ENCODE measurements at places on chromosomes 16 and 17. TPM values are rescaled to one million over a fixed set of nuclear protein-coding genes. Genes with fewer than 3 reads are reported as not detected.

Gene GAS2L2
- total RNA-seq: not detected

Gene LRRC59
- total RNA-seq: 191 TPM

Gene CCL7
- total RNA-seq: not detected

Gene ASGR1
- 0.43 TPM for total RNA-seq

Gene MYH3
- 0.43 TPM for total RNA-seq

Gene KRT24
- total RNA-seq: not detected

Gene OGFOD1
- 65.6 TPM for total RNA-seq

Gene ASPHD1
- total RNA-seq: 7.8 TPM

Gene CYBA
- total RNA-seq: 167 TPM

Gene GNG13
- total RNA-seq: not detected

DNA sequence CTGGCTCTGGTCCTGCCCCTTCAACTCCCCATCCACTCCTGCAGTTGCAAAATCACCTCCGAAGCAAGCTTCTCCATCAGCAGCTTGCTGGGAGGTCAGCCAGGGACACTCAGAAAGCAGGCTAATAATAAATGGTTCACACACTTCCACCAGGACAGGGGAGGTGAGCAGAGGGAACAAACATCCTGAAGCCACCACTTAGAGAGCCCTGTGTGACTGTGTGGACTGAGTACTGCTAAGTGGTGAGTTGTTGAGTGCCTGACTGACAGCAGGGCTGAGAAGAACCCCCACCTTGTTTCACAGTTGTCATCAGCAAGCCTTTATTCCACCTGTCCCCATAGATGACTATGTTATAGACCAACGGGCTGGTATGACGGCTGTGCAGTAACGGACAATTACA is 213.9 kb downstream of the CBLN1 start:
- no peak for DNase-seq

- peak; percentile 32 for DNase-seq
Observed at GRCh38 chr16:58024486-58025350, 836 bp upstream of the MMP15 start.

DNA sequence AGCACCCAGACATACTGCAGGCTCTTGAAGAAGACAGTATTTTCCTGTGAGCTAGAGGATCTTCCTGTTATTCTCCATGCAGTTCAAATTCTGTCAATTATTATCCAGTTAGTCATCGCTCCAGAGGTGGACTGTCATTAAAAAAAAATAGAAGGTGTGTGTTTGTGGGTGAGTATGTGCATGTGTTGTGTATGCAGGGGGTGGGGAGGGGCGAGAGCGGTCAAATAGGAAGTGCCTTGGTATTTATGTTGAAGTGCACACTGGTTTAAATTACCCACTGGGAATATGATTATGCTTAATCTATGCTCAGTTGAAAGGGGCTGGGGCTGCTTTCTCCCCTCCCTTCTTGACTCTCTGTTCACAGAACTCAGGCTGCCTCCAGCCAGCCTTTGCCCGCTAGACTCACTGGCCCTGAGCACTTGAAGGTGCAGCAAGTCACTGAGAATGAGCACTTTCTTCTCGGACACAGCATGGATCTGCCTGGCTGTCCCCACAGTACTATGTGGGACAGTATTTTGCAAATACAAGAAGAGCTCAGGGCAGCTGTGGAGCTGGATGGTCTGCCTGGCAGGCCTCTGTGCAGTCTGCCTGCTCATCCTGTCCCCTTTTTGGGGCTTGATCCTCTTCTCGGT is at the start of gene HSD17B2:
TSS of gene HSD17B2 (plus strand) at position 273 of the 632 bp plus-strand sequence. CDS start at position 445, 172 bp downstream.
- peak; percentile 79 for DNase-seq

GRCh38 chr17:74840989-74841666 is 18.6 kb downstream of the GRIN2C start:
- DNase-seq: peak; percentile 43

- DNase-seq: peak; percentile 52
Observed at GRCh38 chr17:83174362-83175118, 95.1 kb downstream of the METRNL start.

GRCh38 chr16:74046524-74046923 is 250.1 kb upstream of the PSMD7 start:
- no peak for DNase-seq

DNA sequence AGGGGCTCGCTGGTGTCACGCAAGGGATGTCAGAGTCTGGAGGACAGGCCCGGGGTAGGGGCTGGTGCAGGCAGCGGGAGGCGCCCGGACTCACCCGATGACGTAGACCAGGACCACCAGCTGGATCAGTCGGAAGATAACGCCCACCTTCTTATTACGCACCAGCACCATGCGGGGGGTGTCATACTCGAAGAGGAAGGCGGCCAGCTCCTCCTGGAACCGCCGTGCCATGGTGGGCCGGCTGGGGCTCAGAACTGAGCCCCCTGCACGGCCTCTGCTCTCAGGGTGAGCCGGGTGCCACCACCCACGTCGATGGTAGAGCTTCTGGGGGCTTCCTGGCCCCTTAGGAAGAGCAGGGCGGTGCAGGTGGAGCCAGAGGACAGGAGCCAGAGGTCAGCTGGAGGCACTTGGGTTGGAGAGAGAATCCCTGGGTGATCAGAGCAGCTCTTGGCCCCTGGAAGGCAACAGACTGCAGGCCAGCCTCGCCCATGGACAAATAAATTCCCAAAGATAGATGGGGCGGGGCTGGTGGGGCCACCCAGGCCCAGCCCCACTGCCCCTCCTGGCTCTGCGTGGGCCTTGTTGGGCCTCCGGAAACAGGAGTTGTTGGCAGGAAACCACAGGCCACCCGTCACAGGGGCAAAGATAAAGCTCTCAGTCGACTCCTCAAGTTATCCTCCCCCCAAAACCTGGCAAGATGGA is at the start of gene P2RX1:
TSS of gene P2RX1 (minus strand) at position 471 of the 702 bp plus-strand sequence. CDS start at position 231, 240 bp downstream.
- DNase-seq: peak; percentile 71

DNA sequence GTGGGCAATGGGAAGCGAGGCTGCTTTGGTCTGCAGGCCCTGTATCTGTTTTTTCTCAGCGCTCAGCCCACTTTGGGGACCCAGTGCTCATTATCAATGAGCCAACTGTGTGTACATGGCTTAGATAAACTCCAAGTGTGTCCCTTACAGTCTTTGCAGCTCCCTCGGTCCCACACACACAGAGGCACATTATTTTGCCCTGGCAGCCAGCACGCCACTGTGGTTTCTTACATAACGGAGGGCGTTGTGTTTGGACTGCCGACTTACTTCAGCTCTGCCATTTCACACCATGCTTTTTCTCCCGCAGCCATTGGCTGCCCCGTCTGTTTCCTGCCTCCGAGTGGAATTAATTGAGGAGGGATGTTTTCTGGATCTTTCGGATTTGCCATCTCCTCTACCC is 56.5 kb upstream of the CLEC18A start:
- no peak for DNase-seq

GRCh38 chr16:3740934-3741333 is 23.6 kb upstream of the TRAP1 start:
- DNase-seq: no peak

- no peak for DNase-seq
Observed at GRCh38 chr16:12150600-12150999, 174.1 kb downstream of the SNX29 start.

- peak; percentile 40 for DNase-seq
Observed at GRCh38 chr16:81035975-81036750, 521 bp downstream of the ATMIN start.

GRCh38 chr17:75242461-75243042 is 18.9 kb downstream of the GGA3 start:
- DNase-seq: no peak

GRCh38 chr17:62562656-62563055 is 64.8 kb upstream of the MRC2 start:
- DNase-seq: peak; percentile 71

- DNase-seq: no peak
Observed at GRCh38 chr16:68429076-68429854, 19.0 kb downstream of the SMPD3 start.

DNA sequence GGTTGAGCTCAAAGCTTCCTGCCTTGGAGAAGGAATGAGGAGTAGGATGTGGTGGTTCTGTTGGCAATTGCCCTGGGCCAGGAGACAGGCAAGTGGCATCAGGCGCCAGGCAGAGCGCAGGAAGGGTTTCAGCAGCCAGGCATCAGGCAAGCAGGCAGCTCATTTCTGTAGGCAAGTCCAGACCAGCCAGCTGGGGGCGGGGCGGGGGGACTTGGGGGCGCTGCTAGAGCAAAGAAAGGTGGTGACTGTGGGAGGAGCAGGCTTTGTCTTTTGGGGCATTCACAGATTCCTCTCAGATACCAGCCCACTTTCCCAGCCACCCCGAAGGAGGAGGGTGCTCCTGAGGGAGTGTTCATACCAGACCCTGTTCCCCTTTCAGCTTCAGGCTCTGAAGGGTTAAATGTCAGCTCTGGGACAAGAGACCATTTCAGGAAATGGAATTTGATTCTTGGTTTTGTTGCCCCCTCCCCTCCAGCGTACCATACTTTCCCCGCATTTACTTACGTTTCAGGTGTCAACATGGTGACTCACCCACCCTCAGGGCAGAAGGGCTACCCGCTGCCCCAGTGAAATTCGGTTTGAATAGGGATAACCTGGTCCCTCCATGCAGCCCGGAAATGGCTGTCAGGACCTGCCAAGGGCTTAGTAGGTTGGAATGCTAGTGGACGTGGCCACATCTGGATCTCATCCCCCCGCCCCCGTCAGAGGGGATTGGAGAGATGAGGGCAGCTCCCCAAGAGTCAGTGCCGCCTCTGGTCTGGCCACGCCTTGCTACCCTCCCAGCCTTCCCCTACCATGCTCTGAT is 13.2 kb downstream of the NGFR start:
- DNase-seq: peak; percentile 48

- DNase-seq: peak; percentile 28
Observed at GRCh38 chr17:48843187-48843900, 12.5 kb downstream of the CALCOCO2 start.

DNA sequence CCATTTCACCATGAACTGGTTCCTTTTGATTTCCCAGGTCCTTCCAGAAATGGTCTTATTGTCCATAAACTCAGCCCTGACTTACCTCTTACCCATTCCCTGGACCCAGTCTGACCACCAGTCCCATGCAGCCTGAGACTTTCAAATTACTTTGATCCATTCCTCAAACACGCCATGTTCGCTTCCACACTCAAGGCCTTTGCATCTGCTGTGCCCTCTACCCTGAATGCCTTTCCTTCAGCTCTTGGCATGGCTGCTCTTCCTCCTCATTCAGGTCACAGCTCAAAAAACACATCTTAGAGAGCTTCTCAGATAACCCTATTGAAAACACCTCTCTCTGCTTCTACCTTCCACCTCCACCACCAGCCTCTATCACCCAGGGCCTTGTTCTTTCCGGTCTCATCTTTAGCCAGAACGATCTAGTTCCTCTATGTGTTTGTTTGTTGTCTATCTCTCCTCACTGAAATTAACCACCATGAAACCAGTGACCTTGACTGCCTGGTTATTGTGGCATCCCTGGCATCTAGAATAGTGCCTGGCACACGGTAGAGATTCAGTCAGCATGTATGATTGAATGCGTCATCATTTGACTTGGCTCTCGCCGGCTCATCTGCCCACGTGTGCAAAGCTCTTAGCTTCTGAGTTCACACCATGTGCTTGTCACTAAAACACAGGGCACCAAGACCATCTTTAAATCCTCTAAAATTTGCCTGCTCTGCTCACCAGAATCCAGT is 12.8 kb downstream of the CRYM start:
- no peak for DNase-seq

DNA sequence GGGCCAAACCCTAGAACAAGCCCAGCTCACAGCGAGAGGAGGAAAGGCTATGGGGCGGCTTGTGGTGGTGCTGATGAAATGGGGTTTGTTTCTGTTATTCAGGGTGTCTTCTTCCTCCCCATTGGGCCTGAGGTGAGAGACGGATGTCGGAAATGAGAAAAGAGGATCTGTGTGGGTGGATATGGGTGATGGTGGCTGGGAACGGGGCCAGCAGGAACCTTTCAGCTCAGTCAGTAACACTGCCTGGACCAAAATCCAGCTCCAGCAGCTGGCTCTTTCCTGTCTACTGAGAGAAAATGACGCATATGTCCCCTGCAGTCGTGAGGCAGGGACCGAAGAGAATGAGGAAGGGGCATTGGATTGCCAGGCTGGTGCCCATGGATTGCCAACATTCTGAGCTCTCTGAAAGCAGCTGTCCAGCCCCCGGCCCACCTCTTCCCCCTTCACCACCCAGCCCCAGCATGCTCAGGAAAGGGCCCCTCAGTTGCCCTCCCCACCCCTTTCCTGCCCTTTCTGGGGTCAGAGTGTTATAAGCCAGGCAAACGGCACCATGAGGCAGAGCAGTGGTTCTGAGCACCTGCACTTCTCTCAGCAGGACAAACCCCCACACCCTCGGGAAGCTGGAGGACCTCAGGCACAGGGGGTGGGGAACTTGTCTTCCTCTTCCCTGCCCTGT is 4.0 kb downstream of the MYH3 start:
- no peak for DNase-seq
